ENCODE measurements at places on chromosomes 7 and 10.

- DNase-seq: no peak
Measured at GRCh38 chr7:105578496-105578895, 2.8 kb downstream of the EFCAB10 start.

DNA sequence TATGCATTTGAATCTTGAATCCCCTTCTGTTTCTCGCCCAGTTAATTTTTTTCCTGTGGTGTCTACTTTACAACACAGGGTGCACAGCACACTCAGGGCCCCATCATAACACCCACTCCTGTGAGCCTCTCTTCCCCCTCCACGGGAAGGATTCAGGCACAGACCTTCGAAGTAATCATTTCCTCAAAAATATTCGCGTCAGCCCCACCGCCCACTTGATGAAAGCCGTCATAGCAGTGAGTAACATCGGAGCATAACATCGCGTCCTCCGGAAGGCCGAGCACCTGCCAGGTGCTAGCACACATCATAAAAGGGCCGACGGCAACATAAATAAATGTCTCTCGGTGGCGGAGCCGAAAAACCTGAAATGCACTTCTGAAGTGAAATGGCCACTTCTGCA, 201.7 kb upstream of the ADARB2 start:
- no peak for DNase-seq

- DNase-seq: no peak
Measured at GRCh38 chr10:59007307-59008025, 169.0 kb upstream of the PHYHIPL start.

DNA sequence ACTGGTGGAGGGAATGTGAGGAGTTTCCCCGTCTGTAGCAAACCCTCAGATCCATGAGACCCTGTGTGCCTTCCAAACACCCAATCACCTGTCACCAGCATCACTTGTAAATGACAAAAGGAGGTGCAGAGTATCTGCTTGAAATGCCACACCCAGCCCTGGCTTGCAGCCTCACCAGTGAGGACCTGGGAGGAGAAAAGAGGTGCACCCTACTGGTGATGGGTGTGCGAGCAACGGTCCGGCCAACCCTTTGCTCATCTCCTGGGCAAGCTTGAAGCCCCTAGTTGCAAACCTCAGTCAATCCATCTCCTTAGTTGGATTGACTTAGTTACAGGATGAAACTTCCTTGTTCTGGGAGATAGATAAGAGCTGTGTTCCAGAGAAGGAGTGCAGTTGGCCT, 62.4 kb upstream of the WAPL start:
- no peak for DNase-seq

- DNase-seq: no peak
Measured at GRCh38 chr7:35749556-35749955, 51.3 kb upstream of the SEPTIN7 start.

DNA sequence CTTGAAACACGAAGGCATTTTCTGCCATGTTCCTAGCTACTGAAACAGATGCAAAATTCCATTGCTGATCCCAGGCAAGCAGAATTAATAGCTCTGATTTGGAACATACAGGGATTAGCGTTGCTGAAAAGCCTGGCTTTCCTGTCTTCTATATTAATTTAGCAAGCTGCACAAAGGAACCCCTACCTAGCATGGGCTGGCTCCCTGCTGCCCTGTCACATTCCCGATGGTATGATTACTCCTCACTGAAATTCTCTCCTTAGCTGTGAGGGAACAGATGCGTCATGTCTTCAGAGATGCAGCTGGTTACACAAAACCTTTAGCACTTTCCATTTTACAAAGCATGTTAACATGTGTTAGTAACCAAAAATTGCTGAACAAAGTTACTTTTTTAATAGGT, 878.9 kb downstream of the TYW1 start:
- no peak for DNase-seq

DNA sequence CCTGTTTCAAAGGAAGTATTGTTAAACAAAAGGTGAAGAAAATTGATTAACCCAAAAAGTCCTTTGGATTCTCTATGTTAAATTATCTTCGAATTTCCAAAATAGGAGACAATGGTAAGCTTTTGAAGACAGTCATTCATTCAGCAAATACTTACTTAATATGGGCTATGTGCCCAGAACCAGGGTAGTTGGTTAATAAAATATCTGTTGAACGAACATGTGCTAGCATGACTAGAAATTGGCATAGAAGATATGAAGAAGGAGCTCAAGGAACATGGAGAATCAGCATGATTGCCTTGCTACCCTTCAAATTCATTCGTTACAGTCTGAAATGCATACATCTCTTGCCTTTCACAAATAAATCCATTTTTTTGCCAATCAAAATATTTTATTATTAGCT, 123.1 kb upstream of the RHEB start:
- DNase-seq: no peak

DNA sequence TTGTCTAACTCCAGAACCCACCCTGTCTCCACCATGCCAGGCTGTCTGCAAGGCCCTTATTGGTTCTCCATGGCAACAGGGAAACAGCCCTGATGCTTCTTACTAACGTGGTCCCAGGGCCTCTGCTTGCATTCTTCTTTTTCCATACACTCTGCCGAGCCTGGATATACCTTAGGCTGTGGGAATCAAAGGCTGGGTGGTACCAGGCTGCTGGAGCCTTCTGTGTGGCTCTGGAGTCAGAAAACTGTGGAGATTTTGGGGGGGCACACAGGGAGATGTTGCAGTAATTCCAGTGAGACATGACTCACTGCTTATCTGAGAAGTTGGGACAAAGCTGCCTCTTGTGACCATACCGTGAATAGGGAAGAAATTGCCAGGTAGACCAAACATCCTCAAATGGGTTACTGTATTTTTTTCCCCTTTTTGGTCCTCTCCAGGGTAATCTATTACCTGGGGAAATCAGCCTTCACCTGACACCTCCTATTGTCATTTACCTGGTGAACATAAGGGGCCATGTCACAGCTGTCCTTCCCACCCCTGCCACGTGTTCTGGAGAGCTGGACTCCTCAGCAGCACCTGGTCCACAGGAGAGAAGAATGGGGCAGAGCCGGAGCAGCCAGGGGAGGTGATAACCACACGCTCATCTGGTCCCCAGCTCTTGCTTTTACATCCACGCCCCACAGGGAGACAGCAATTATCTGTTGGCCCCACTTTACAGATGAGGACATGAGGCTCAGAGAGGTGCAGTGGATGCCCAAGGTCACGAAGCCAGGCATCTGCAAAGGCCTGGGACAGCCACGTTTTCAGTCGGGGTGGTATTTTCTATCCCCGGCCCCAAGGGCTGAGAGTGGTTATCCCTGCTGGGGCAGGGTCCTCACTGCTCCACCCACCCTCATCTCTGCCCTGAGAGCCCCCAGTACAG, 4.6 kb downstream of the CHST3 start:
- no peak for DNase-seq

GRCh38 chr10:5196702-5197113, at the start of gene AKR1C4:
AKR1C4 (plus strand) TSS chr10:5196837; CDS start chr10:5196868, 31 bp downstream.
- no peak for DNase-seq

DNA sequence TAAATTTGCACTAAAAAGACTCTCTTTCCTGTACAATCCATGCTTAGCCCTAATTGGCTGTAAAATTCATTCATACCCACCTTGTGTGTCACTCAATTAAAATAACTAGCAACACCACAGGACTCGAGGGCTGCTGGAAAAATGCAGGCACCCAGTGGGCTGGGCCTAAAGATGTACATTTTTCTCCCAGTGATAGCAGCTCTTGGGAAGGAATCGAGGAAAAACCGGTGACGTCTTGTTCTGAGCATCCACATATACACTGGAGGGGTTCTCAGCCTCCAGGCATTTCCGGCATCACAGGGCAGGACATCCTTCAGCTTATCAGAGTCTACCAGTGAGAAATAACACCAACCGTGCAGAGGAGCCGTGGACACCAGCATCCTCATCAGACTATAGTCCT, 85.8 kb upstream of the PITRM1 start:
- no peak for DNase-seq

Measured in CD14-positive monocyte (primary cell).